ENCODE measurements at places on chromosomes 3 and 15.
A peak's percentile ranks its signal among the peaks of the same experiment; 100 is the strongest.

- no peak for DNase-seq
These were observed 84.3 kb downstream of the KCNH8 start for GRCh38 chr3:19232566-19232965.

GRCh38 chr3:169668072-169668956 lies 4.8 kb upstream of the MECOM start:
- DNase-seq: peak; percentile 48

GRCh38 chr3:178845420-178846118 lies 226.0 kb downstream of the ZMAT3 start:
- DNase-seq: no peak

GRCh38 chr3:134840459-134840858 lies 45.4 kb downstream of the EPHB1 start:
- no peak for DNase-seq

DNA sequence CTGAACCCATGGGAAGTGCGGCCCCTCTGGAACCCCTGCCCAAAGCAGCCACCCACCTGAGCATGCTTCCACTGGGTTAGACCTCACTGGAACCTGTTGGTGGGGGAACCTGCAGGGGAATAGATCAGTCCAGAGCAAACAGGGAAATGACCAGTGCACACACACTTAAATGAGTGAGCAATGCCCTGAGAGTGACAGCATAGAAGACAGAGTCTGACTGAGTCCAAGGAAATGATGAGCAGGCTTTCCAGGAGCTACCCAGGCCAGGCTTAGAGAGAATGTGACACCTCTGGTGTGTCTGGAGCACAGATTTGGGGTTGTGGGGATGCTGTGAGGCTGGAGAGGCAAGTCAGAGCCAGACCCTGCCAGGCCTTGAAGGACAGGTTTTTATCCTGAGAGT lies 28.5 kb downstream of the PLA1A start:
- DNase-seq: no peak

DNA sequence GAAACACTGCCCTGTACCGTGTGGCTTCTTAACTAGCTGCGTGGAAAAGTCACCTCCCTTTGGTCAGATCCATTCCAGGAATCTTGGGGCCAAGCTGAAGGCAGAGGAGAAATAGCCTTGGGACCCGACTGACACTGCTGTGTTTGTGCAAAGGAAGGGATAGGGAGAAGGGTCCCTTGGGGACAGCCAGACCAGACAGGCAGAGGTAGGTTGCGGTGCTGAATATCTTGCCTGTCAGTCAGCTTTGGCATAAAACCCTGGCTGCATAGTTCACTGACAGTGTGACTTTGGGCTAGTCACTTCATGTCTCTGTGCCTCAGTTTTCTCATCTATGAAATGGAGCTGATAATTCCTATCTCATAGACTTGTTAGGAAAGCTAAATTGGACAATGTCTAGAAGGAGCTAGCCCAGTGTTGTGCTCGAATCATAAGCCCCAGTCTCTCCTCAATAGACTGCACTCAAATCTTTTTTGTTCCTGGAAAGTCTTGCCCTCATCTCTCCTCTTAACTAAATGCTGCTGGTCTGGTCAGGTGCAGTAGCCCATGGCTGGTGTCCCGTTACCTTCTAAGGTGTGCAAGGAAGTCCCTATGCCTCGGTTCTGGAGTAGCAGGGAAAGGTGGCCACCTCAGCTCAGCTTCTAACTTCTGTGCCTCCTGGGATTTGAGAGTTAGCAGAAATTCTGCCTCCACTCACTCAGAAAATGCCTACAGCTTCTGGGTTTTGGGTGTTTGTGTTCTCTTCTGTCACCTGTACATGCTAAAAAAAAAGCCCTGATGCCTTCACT lies 25.8 kb downstream of the FGD5 start:
- DNase-seq: no peak

Measured in activated T-cell treated with anti-CD3 and anti-CD28 coated beads, Interleukin-2, amount 50 U/mL, for 48 hours (primary cell).